ENCODE measurements at places on chromosomes 4 and X.

- DNase-seq: no peak
Measured at GRCh38 chr4:159400558-159401225, 297.8 kb downstream of the RAPGEF2 start.

GRCh38 chrX:10009741-10010140 lies 42.6 kb downstream of the CLDN34 start:
- no peak for DNase-seq

GRCh38 chr4:162485486-162485885 lies 321.7 kb upstream of the FSTL5 start:
- no peak for DNase-seq

DNA sequence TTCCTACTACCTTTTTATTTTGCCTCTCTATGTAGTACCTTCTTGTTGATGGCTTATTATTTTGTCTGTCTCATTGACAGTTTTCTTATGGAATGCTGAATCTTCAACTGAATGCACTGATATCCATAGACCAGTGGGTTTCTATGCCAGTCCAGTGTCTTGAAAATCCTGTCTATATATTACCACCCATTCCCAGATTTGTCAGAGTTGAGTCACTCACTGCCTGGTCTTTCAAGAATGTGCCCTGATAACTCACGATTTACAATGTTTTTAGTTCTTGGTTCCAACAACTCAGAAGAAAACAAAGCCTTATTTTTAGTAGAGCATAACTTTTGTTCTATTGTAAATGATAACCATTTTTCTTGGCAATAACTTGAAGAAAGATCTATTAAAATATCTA lies 606.0 kb upstream of the PITX2 start:
- DNase-seq: no peak

- DNase-seq: no peak
Measured at GRCh38 chrX:149392921-149393320, 112.2 kb downstream of the IDS start.

- no peak for DNase-seq
Measured at GRCh38 chr4:102678695-102679335, 82.0 kb downstream of the MANBA start.

GRCh38 chr4:136484996-136485395 lies 1047.3 kb downstream of the PCDH18 start:
- no peak for DNase-seq

DNA sequence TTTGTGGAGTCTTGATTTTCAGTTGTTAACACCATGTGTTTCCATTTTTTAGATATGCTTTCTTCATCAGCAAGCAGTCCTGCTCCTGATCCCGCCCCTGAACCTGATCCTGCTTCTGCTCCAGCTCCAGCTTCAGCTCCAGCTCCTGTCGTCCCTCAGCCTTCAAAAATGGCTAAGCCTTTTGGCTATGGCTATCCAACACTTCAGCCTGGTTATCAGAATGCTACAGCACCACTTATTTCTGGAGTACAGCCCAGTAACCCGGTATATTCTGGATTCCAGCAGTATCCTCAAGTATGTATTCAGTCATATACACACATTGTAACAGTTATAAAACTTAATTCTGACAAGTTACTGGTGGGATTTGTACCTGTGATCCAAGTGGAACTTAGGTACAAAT lies 60.9 kb downstream of the SEC24B start:
- no peak for DNase-seq

- no peak for DNase-seq
Measured at GRCh38 chr4:39840027-39840426, 137.7 kb downstream of the PDS5A start.

All from NCI-H1048 (cell line).